ENCODE measurements at places on chromosomes 6 and 20.

DNA sequence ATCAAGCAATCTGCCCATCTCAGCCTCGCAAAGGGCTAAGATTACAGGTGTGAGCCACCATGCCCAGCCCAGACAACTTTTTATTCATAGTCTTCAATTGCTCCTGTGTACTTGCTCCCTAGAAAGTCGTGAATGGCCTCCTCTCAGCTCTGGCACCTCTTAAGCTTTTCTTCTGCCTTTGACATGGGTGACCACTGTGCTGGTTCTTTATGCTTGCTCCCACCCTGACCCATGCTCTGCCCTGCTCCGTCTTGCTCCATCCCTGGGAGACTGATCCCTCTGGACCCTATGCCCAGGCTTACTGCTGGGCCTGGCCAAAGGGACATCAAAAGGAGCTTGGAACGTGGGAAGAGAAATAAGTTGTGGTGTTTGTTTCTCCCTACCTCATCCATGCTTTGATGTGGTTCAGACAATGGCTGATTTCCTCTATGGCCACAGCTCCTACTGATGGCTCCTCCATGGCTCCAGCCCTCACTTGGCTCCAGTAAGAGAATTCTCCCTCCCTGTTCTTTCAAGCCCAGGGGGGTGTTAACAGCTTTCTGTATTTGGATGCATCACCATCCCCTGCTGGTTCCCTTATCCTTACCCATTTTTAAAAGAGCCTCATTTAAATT is 7.7 kb upstream of the TREM2 start:
- no peak for DNase-seq

DNA sequence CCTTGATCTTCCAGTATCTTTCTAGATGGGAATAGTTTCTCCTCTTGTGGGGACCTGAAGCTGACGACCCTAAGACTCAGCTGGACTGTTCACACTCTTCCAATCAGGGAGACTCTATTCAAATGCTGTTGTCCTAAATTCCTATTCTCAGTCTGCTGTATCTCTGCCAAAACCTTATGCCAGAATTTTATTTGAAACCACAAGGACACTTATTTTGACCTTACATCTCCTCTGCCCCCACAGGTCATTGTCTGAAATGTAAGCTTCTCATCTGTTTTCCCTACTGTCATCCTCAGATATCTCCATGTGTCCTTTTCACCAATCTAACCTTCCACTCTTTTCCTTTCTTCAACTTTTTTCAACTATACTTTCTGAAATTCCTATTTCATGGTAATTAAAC is 289.5 kb upstream of the SGK1 start:
- DNase-seq = no peak

- DNase-seq = no peak
Observed at GRCh38 chr20:47350181-47350550, 6.3 kb downstream of the ZMYND8 start.

DNA sequence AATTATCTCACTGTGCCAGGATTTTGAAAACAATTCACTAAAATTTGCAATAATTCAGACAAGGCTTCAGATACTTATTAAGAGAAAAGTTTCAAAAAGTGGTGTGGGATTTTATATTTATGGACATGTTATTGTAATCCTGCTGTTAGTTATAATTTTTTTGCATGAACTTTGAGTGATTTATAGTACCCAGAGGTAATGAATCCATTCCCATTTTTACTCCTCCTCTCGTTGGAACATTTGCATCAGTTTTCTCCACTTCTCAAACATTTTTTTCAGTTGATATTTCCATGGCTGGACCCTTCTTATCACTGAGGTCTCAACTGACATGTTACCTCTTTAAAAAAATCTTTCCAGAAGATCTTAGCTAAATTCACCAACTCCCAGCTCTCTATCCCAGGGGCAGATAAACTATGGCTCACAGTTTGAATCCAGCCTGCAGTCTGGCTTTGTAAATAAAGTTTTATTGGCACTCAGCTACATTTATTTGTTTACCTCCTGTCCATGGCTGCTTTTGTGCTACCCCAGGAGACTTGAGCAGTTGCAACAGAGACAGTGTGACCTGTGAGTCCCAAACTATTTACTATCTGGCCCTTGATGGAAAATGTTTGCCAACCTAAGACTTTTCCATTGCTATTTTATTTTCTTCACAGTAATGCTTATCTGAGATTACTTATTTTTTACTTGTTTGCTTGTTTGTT is 83.4 kb downstream of the TSHZ2 start:
- DNase-seq = no peak

GRCh38 chr6:27616328-27617045 is 143.6 kb upstream of the ZNF184 start:
- DNase-seq = no peak

- DNase-seq = no peak
Observed at GRCh38 chr6:10309457-10310329, 105.2 kb downstream of the TFAP2A start.

DNA sequence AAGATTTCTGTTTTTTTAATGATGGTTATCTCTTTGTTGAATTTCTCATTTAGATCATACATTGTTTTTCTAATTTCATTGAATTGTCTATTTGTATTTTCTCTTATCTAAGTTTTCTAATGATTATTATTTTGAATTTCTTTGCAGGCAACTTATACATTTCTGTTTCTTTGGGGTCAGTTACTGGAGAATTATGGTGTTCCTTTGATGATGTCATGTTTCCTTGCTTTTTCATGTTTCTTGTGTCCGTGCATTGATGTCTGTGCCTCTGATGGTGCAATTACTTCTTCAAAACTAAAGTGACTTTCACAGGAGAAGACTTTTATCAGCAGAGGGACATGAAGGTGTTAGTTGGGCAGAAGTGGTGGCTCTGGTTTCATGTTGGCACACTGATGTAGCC is 270.7 kb upstream of the MOCS1 start:
- DNase-seq = no peak

DNA sequence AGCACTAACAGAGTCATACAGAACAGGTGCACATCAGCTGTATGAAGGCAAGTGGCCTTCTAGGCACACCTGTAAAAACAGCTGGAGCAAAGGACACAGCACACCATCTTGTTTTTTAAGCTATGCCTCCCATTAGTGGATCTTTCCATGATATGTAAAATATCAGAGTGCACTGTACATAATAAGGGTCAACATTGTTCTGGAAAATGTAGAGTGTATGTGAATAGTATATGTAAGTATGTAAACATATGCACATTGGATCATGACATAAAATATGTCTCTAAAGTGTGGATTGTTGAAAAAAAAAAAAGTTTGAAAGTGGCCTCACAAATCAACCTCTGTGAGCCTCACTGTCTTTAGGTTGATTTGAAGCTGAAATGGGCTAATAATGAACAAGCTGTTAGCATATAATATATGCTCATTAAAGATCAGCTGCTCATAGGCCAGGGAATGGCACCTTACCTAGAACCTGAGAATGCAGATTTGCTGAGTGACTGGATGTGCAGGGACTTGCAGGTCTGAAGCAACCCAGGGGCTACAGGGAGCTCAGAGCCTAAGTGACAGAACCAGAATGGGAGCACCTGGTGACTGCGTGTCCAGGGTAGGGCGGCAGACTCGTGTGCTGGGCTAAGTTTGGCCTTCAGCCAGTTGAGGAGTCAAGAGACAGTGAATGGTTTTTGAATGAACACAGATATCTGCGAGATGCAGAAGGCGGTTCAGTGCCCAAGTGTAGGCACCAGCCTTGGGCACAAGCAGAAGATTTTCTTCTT is 198.6 kb downstream of the TMEM242 start:
- no peak for DNase-seq

DNA sequence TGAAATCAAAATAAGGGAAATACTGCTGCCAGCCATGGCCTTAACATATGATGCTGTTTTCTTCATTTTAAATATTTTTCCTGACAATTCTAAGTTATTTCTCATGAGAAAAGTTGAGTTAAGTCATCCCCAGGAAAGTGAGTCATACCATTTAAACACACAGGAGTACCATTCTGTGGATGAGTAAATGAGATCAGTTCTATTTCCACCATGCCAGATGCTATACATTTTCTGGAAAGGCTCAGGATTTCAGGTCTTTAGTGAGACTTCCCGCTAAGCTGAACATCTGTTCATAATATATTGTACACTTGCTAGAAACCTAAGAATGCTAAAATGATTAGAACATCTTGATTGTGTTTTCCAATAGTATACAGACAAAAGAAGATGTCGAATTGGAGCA is 256.2 kb upstream of the MANEA start:
- DNase-seq = no peak

Measured in amniotic epithelial cell (primary cell).